NCI-H1930 (cell line): ENCODE measurements at places on chromosomes 1 and 21.

DNA sequence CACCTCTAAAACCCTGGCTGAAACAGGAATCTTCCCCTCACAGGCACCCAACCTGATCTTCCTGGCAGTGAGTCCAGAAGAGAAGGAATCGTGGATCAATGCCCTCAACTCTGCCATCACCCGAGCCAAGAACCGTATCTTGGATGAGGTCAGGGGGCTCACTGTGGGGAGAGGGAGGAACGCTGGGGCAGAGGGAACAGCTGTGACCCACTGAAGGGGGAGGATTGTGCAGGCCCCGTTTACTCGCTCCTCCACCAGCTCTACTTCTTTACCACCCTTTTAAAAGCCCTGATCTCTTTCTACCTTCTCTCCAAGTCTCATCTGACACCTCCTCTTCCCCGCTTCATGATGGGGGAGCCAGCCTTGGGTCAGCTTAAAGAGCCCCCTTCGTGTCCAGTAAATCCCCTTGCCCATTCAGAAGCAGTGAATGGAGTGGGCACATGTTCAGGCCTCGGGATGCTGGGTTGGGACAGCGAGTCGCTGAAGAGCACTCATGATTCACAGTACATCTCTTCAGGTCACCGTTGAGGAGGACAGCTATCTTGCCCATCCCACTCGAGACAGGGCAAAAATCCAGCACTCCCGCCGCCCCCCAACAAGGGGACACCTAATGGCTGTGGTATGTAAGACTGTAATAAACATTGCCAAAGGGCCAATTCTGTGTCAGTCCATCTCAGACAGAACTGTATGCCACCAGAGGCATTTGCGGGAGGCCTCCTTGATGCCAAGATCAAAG is 7.3 kb downstream of the PLEKHO1 start:
- DNase-seq: no peak

DNA sequence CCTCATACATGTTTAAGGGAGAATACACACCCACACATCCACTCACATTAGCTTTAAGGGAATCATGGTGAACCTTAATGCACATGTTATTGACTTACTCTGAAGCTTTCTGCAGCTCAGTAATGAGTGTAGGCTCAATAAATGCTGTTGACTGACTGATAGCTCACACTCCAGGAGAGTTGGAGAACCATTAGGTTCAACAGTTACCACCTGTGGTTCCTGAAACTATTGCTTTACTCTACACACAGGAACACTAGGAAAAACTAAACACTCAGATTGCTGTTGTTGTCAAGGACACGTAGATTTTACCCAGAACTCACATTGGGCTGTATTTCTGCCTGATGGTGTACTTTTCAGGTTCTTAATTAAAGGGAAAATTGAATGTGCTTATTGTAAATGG is 37.3 kb downstream of the ZC3H11B start:
- no peak for DNase-seq

DNA sequence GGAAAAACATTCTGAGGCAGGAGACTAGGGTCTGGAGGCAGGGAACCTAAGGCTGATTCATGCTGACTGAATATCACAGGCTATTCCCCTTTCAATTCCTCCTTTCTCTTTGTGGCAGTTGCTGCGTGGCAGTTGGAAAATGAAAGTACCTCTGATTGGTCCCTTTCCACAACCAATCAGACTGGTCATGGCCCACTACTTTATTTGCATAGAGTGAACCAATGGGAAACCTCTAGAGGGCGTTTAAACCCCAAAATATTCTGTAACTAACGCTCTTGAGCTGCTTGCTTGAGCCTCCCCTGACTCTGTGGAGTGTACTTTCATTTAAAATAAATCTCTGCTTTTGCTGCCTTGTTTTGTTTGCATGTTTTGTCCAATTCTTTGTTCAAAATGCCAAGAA is 27.7 kb upstream of the VN1R5 start:
- DNase-seq: no peak

GRCh38 chr21:25385911-25386474 is 221.3 kb downstream of the MRPL39 start:
- peak; percentile 31 for DNase-seq

GRCh38 chr1:79554688-79555087 is 548.2 kb upstream of the ADGRL4 start:
- no peak for DNase-seq

DNA sequence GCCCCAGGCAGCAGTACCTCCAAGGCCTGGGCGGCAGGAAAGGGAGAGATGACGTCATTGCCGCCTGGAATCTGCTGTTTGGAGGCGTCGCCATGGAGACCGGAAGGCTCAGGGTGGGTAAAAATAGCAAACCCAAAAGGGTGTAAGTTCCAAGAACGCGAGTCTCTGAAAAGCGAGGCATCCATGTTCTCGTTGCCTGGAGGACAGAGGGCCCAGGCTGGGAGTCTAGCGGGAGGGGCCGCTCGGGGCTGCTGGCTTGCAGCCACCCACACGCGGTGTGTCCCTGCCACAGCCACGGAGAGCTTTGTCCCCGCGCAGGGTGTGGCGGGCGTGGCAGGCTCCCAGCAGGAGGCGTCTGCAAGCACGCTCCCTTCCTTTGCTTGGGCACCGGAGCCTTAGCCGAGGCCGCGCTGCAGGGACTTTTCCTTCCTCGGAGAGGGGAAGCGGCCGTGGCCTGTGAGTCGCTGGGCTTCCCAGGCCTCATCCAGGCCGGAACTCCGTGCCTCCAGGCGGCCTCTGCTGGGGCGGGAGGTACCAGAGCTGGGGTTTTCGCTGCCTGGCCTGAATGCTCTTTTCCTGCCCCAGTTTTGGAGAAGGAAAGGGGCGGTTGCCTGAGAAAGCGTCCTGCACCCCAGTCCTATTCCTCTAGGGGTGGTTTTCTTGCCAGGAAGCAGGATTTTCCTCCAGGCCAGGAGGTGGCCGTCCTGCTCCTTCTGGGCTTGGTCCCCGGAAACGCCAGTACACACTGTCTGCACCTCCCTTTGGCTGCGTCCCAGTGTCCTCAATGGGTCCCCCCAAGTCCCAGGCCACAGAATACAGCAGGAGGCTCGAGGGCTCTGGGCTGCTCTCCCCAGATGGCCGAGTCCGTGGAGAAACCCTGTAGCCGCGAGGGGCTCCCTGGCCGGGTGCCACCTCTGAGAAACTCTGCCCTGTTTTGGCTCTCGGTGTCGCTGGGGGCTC is 15.3 kb upstream of the SKI start:
- DNase-seq: no peak

DNA sequence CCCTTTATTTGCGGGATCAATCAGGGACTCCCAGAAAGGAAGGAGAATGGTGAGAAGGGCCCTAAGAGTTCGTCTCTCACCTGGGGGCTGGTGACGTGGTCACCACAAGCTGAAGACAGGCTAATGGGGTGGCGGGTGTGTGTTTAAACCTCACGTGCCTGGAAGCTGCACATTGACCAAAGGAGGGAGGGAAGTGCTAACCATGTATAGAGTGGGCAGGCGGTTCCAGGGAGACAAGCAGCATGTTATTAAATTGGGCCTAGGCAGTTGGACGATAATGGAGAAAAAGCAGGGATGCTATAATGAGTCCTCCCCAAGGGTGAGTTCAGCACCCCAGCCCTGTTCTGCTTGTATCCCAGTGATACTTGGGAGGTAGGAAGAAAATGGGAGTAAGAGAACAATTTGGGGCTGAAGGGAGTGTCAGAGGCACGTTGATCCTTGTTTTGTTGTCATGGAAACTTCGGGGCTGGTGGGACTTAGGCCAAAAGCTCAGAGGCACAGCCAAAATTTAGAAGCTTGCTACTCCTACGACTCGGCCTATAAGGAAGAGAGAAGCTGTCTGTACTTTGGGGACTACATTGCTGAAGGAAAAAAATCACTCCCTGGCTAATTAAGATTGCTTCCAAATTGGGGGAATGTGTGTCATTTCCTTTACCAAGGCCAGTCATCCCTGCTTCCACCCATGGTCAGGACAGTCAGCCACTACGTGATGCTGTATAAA is 33.2 kb upstream of the EPHA8 start:
- no peak for DNase-seq

GRCh38 chr21:36032647-36033406 is 27.5 kb downstream of the SETD4 start:
- no peak for DNase-seq

GRCh38 chr1:77539519-77540142 is 142.8 kb downstream of the ZZZ3 start:
- no peak for DNase-seq

DNA sequence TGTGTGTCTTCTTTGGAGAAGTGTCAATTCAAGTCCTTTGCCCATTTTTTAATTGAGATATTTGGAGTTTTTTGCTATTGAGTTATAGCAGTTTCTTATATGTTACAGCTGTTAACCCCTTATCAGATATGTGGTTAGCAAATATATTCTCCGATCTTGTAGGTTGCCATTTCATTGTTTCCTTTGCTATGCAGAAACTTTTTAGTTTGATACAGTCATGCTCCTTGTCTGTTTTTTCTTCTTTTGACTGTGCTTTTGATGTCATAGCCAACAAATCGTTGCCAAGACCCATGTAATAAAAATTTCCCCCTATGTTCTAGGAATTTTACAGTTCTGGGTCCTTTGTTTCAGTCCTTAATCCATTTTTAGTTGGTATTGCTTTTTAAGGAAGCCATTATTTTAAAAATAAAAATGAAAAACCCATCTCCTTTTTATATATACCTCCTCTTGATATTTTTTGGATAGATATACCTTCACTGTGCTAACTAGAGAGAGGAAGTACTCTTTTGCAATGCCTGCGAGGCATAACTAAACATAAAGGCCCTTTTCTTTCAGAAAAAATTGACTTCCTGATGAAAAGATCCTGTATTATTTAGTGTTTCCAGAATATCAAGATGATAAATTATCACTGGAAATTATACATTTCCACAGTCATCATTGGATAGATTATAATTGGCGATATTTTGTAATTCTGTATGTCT is 127.8 kb downstream of the HS2ST1 start:
- no peak for DNase-seq

DNA sequence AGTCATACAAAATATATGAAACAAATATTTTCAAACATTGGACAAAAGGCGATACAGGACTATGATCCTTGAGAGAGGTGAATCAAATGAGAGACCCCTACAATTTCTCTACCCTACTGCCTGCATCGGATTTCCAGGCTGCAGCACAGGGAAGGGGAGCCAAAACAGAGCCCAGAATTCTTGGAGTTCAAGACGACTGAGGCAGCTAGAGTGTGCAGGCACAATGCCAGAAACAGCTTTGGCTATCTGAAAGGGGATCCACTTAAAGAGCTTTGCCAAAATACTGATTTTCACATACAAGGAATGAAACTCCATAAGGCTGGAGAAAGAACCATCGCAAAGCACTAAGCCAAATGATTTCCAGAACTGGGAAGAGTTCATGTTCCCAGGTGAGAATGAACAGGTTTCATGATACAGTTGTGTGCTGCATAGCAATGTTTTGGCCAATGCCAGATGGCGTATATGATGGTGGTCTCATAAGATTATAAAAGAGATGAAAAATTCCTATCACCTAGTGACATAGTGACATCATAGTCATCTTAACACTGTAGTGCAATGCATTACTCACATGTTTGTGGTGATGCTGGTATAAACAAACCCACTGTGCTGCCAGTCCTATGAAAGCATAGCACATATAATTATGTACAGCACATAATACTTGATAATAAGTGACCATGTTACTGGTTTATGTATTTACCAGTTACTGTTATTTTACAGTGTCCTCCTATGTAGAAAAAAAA is 77.5 kb downstream of the KCND3 start:
- DNase-seq: no peak

- DNase-seq: no peak
Measured at GRCh38 chr1:208254376-208254775, 10.2 kb upstream of the PLXNA2 start.

DNA sequence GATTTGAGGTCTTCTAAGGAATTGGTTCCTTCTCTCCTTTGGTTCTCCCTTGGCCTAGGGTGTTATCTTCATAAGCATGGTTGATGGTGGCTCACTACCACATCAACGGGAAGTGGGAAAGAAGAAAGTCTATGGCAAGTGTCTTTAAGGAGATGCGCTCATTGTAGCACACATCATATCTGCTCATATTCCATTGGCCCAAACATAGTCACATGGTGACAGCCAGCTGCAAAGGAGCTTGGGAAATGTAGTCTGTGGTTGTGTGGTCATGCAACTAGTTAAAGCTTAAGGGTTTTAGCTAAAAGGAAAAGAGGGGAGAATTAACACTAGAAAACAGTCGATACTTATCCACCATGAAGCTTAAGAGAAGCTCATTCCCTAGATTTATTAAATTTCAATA is 11.4 kb upstream of the MRPS6 start:
- DNase-seq: no peak

DNA sequence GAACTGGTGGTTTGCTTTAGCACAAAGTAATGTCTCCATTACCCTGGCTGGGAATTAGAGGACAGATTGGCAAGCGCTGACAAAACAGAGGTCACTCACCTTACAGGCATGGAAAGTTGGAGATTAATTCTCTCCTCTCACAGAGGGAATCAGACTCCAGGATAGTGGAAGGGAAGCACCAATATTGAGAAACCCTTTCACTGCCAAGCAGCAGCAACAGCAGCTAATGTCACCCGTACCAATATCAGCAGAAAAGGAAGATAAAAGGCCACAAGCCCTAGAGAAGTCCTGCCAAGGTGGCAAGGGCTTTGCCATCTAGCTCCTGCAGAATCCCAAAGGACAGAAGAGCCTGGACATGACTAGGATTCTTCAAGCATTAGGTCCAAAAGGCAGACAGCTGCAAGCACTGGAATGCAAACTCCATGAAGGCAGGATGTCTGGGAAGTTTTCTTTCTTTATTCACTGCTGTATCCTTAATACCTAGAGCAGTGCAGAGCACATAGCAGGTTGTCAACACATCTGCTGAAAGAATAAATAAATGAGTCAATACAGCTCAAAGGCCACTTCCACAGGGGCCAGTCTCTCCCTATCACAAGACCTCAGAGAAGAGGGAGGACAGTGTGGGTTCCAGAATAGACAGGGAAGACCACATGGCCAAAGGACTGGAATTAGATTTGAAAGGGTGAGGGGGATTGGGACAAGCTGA is 57.2 kb downstream of the ERI3 start:
- DNase-seq: no peak

DNA sequence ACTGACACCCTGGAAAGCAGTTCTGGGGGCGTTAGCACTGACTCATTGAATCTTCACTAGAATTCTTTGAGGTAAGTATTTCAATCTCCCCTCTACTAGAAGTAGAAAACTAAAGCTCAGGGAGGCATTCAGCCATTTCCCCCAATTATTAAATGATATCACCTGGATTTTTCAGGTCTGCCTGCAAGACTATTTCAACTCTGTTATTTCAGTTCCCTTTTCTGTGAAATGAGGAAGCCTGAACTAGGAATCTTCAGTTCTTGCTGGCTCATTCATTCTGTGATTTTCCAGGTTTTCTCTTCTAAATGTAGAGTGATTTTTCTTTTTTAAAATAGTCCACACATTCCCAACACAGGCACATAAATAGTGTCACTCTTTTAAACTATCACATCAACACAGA is 337.0 kb upstream of the NR5A2 start:
- no peak for DNase-seq

DNA sequence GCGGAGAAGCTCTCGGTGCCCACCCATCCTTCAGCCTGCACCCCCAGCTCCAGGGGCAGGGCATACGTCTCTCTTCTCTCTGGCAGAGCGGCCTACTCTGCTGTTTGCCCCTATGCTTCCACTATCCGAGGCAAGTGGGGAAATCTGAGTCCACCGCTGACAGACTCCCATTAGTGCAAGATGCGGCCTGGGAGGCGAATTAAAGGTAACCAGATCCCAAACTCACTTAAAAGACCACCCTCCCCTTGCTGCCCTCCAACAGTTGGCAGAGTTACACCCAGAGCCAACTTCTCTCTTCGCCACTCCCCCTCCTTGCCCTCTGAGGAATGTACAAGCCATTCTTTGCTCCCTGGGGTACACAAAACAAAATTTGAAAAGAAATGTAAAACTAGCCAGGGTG is 6.4 kb downstream of the FOXD3 start:
- DNase-seq: no peak

- DNase-seq: no peak
Measured at GRCh38 chr1:217856342-217857034, 225.3 kb downstream of the SPATA17 start.

GRCh38 chr1:215433237-215433636 is 133.9 kb upstream of the KCTD3 start:
- DNase-seq: no peak
